ENCODE measurements at places on chromosomes 3 and 15. TPM values are rescaled to one million over a fixed set of nuclear protein-coding genes. Genes with fewer than 3 reads are reported as not detected.

- DNase-seq = no peak
Observed at GRCh38 chr15:43899928-43900327, 73.1 kb downstream of the WDR76 start.

DNA sequence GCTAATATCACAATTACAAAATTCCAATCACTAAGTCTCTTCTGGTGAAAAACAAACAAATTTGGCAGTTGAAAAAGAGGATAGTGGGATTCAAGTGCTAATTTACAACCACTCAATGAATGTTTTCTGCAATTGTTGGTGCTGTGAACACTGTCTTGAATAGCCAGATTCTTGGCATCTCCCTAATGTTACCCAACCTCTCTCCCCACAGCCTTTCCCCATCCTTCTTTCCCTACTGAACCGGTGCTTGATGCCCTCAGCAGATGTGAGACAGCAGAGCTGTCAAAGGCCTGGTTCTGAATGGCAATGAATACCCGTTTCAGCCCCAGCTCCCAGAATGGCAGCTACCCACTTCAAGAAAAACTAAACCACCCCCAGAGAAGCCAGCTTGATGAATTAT lies 22.5 kb upstream of the BHLHE40 start:
- DNase-seq = no peak

- no peak for DNase-seq
Observed at GRCh38 chr3:156732261-156732660, 57.9 kb downstream of the TIPARP start.

GRCh38 chr3:45689787-45690145 lies 570 bp downstream of the SACM1L start:
- DNase-seq = no peak

DNA sequence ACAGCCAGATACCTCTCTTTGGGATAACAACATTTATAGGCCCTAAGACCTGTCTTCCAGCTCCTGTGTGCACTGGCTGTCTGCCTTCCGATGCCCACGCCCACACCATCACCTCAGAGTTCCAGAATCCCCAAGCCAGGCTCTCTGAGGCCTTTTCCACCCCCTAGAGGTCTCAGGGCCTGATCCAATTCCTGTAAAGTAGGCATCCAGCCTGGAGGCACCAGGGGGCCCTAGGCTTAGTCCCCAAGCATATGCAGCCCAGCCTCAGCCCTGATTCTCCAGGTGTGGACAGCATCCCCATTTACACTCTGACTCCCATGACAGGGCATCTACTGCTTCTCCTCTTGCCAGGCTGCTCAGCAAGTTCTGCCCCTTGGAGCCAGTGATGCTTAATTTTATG lies 72.7 kb upstream of the CORO2B start:
- DNase-seq = no peak

DNA sequence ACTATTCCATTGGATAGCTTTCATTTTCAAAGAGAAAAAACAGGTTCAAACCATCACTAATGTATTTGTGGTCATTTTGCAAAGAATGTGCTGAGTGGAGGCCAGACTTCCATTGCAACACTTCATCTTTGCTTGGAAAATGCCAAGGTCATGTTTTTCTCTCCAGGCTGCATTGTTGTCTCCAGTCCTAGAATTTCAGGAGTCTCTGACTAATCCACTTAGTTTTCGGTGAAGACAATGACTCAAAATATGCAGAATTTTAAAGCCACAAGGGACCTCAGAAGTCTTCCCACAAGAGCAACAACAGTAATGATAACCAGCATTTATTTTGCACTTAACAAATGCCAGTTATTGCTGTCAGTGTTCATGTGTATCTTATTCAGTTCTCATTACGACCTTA lies 277.0 kb downstream of the RYR3 start:
- DNase-seq = peak; percentile 62

DNA sequence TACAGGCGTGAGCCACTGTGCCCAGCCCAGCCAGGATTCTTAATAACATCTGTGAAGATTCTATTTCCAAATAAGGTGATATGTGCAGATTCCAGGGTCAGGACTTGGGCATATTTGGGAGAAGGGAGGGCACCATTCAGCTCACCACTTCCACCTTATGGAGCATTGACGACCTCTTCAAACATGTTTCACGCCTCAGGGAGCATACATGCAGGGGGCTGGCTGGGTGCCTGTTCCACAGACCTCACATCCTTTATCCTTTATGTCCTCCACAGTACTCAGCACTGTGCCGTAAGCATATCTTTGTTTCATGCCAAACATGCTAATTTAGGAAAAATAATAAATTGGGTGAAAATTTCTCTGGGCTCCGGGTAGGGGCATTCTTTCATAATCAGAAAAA lies 229.0 kb downstream of the THSD4 start:
- DNase-seq = no peak

- DNase-seq = no peak
Observed at GRCh38 chr15:86077070-86077469, 2.6 kb upstream of the AGBL1 start.

DNA sequence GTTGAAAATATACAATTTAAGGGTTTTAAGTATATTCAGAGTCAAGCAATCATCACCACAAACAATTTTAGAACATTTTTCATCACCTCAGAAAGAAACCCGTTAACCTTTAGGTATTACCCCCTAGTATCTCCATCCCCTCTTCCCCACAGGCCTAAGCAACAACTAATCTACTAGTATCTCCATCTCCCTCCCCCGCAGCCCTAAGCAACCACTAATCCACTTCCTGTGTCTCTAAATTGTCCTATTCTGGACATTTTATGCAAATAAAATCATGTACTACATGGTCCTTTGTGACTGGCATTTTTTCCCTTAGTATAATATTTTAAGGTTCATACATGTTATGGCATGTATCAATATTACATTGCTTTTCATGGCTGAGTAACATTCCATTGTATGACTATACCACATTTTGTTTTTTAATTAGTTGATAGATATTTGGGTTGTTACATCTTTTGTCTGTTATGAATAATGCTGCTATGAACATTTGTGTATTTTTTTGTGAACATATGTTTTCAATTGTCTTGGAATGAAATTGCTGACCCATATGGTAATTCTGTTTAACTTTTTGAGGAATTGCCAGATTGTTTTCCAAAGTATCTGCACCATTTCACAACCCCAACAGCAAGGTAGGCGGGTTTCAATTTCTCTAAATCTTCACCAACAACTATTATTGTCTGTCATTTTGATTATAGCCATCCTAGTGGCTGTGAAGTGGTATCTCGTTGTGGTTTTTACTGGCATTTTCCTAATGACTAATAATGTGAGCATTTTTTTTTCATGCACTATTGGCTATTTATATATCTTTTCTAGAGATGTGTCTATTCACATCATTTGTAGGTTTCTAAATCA lies 215.6 kb upstream of the CD96 start:
- peak; percentile 34 for DNase-seq

DNA sequence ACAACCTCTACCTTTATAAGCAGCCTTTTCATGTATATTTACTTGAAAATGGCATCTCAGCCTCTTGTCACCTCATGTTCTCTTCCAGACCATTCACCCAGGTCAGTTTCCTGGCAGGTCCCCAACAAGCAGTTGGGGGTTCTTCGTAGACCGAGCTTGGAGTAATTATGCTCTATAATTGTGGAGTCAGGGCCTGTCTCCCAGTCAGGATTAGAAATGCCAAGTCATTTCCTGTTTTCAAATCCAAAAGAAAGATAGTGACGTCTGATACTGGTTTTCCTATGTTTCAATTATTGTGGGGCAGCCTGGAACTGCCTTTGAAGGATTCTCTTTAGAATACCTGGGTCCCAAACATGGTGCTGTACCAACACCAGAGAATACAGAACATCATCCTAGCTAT lies 430.6 kb downstream of the MECOM start:
- DNase-seq = no peak

- DNase-seq = no peak
Observed at GRCh38 chr3:196660381-196661166, 21.1 kb downstream of the NRROS start.

DNA sequence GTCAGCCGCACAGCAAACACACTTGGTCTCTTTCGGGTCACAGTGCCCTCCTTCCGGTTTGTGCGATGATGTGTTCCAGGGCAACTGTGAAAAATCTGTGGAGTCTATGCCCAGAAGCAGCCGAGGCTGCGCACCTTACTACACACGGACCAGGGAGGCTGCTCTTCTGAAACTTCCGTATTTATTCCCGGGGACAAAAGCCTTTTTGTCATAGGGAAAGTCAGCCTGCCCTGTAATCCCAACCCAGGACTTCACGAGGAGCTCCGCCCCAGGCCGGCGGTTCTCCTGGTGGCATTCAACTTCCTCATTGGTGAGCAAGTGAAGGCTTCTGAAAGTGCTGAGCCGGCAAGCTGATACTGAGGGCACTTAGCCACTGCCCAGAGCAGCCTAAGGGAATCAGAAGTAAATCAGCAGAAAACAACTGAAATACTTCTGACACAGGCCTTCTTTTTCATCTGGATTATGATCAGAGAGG lies 126.5 kb downstream of the FMN1 start:
- peak; percentile 67 for DNase-seq

GRCh38 chr15:70415398-70415797 lies 317.7 kb upstream of the TLE3 start:
- DNase-seq = peak; percentile 51

The GSK3B gene
- total RNA-seq = 46.5 TPM

The SLC28A1 gene
- not detected for total RNA-seq

The GABRA5 gene
- not detected for total RNA-seq

The AGTR1 gene
- 5.1 TPM for total RNA-seq

The AMIGO3 gene
- 2.3 TPM for total RNA-seq

The OR5K2 gene
- total RNA-seq = not detected

The RAB7A gene
- total RNA-seq = 91.4 TPM

The CMTM8 gene
- 7.1 TPM for total RNA-seq

Data from LHCN-M2 (cell line).